Panc1 (cell line): ENCODE measurements at places on chromosomes 3 and 15. TPM values are rescaled to one million over a fixed set of nuclear protein-coding genes. Genes with fewer than 3 reads are reported as not detected.

GRCh38 chr15:64892847-64893403 lies 18.8 kb upstream of the ANKDD1A start:
- DNase-seq = no peak

DNA sequence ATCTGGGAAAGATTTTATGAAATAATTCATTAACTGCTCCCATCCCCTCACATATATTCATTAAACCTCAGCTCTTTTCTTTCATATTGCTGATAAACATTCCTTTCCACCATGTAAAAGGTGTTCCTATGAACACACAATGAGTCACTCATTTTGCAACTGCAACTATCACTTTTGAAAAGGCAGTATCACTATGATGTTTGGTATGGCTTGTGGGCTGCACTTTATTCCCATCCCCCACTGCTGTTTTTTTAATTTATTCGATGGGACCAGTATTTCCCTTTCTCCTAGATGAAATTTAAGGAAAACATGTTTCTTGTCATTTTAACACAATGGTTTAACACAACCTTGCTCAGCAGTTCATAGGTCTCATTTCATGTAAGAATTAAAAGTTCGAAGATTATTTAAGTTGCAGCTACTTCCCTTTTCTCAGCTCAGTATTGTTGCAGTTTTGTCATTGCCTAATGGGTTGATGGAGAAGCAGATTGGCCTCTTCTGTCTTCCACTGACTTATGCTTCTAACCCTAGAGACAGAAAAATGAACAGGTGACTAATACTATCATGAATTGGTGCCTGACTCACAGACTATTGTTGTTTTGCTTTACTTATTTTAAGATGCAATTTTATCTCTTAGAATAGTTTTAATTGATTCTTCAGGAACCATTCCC lies 280.3 kb downstream of the ZPLD1 start:
- no peak for DNase-seq

GRCh38 chr15:63827113-63827512 lies 6.6 kb downstream of the HERC1 start:
- no peak for DNase-seq

DNA sequence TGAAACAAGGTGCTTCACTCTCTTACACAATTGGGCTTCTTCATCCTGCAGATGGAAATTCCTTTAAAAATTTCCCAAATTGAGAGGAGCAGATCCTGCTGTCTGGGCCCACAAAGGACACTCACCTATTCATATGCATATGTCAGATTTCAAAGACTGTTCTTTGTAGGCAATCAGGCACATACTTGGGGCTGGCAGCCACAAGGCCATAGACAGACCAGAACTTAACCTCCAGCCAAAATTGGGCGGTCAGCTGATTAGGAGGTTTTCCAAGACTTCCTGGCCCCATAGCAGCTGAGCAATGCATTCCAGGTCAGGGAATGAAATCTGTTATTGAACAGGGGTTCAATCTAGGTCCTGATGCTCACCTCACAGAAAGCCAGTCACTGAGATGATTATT lies 15.0 kb upstream of the HPS3 start:
- no peak for DNase-seq

ANKRD63 gene
- total RNA-seq = 0.72 TPM

SNRPA1 gene
- total RNA-seq = 98.0 TPM
